T-helper 22 cell (primary cell): ENCODE measurements at places on chromosomes 3 and 15.

- no peak for DNase-seq
Measured at GRCh38 chr15:79904271-79904670, 7.5 kb upstream of the MTHFS start.

DNA sequence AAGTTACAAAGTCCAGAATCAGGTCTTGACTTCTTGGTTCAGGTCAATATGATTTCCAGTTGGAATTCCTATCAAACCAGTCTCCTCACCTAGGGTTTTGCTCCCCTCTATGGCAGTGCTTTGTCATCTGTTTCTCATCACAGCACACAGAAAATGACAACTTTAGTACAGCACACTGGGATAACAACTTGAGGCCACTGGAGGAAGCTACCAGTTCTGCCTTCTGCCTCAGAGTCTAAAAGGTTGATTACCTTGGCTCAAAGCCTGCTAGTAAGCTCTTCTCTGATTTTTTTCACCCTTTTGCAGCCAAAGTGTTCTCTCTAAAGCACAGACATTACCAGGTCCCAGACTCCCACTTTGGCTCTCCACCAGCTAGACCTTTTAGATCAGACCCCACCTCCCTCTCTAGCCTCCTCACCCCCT, 24.8 kb upstream of the TRIM59 start:
- no peak for DNase-seq

DNA sequence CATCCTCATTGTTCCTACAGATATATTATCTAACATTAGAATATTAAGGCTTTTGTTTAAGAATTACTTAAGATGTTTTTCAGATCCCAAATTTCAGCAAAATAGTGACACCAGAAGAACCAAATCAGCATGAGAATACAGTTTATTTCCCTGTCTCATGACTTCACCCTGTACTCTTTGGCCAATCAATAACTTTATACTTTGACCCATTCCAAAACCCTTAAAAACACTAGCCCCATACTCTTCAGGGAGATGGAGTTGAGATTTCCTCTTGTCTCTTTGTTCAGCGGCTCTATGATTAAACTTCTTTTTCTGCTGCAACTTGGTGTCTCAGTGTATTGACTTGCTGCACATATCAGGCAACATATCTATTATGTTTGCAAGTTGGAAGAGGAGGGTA, 207.7 kb downstream of the ZBBX start:
- no peak for DNase-seq

- DNase-seq, result no peak
Measured at GRCh38 chr15:69127306-69127705, 33.1 kb upstream of the GLCE start.

DNA sequence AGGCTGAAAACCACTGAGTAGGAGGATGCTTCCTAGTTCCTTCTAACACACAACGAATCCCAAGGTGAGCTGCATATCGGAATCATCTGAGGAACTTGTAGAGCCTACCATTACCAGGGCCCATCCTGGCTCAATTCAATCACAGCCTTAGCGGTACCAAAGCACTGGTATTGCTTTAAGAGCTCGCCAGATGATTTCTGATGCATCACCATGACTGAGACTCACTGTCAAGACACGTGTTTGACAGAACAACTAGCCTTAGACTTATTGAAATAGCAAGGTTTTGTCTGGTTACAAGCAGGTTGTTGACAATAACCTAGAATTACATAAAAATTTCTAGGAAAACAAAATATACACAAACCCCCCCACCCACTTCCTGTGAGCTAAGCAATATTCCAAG, 68.5 kb downstream of the CBLB start:
- DNase-seq, result no peak

- no peak for DNase-seq
Measured at GRCh38 chr3:182967218-182968204, 12.8 kb downstream of the DCUN1D1 start.

GRCh38 chr15:28107111-28107903, 8.2 kb upstream of the OCA2 start:
- no peak for DNase-seq

DNA sequence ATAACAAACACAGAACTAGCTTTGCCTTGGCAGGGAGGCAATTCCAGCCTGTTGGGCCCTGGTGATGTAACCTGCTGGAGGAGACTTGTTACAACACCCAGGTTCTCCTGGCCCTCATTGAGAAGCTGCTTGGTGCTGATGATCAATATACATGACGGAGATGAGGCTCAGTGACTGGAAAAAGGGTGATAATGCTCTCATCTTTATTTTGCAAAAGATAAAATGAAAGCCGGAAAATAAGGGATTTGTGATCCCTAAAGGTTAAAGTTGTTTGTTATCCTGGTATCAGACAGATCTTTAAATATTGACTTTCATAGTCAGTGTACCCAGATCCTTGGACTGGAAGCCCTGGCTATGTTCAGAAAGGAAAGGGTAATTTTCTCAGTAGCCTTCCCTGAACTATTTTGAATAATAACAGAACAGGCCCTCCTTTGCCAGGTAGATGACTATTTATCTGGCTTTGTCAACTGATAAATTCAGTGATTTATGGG, 118.9 kb upstream of the MEIS2 start:
- no peak for DNase-seq

- DNase-seq, result no peak
Measured at GRCh38 chr3:141408596-141408995, 40.3 kb downstream of the ZBTB38 start.

- no peak for DNase-seq
Measured at GRCh38 chr3:172074032-172074431, 34.7 kb downstream of the FNDC3B start.

GRCh38 chr3:59381282-59381681, 331.5 kb upstream of the CFAP20DC start:
- no peak for DNase-seq

GRCh38 chr3:46609944-46610722, 2.2 kb upstream of the FAM240A start:
- DNase-seq, result no peak

- DNase-seq, result no peak
Measured at GRCh38 chr15:63323798-63324563, 46.6 kb downstream of the APH1B start.
